HFF-Myc (cell line): ENCODE measurements at places on chromosomes 12 and 14.
A peak's percentile ranks its signal among the peaks of the same experiment; 100 is the strongest.

DNA sequence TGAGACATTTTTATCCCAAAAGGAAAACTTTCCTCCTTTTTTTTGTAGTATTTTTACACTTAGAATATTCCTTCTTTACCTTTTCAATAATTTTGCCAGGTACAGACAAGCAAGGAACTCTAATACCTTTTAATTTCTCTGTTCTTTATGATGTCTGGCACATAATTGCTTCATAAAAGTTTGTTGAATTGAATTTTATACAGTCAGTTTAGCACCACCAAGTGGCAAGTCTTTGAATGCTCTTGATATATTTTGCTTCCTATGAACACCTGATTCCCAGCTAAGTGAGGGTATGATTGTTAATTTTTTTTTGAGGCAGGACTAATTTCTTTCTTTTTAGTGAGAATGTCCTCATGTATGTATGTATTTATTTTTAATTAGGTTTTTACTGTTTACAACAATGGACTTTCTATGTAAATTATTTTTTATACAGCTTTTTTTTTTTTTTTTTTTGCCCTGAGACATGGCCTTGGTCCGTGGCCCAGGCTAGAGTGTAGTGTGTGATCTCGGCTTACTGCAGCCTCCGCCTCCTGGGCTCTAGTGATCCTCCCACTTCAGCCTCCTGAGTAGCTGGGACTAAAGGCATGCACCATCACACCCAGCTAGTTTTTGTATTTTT is 6.9 kb downstream of the TBC1D15 start:
- no peak for DNase-seq

DNA sequence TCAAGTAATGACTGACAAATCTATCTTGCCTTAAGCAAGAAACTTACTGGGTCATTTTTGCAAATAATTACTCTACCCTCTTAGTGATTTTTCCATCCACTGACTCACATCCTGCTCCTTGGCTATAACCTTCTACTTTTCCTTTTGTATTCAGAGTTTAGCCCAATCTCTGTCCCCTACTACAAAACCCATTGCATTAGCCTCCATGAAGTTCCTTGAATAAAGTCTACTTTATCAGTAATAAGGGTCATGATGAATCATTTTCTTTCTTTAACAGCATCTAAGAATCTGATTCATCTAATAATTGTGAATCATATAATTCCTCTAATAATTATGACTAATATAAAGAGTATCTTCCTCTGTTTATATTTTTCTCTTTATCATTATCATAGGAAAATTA is 132.6 kb downstream of the NTS start:
- no peak for DNase-seq

DNA sequence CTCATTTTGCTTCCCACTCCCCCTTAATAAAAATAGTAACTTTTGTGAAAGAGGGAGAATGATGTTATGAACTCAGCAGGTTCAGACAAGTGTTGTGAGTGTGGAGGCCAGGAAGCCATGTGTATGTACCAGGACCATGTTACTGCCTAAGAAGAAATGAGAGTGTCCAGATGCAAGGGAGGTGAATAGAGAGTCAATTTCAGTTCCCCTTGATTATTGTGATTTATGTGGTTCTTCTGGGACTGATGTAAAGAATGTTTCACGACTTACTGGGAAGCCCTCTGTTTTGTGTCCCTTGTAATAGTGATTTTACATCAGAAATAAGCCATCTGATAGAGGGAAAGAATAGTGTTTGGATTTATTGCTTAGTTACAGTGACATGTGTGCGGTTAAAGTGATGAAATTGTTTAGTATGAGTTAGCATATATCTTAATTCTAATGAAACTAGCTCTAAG is 32.5 kb downstream of the FBXO34 start:
- DNase-seq = no peak

DNA sequence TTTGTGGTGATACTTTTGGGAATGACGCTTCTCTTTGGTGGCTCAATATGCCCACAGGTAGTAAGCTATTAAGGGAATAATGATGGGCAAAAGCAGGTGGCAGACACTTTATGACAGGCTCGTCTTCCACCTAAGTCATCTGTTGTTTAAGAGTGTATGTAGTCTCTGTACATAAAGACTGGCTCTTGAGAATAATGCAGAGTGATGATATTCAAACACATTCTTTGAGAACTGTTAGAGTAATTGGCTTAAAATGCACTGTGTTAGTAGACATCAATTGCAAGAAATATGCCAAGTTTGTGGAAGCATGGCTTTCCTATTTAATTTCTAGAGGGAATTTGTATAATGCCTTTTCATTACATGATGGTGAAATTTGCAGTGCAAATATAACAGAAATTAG is 694.8 kb upstream of the MIS18BP1 start:
- DNase-seq = no peak

DNA sequence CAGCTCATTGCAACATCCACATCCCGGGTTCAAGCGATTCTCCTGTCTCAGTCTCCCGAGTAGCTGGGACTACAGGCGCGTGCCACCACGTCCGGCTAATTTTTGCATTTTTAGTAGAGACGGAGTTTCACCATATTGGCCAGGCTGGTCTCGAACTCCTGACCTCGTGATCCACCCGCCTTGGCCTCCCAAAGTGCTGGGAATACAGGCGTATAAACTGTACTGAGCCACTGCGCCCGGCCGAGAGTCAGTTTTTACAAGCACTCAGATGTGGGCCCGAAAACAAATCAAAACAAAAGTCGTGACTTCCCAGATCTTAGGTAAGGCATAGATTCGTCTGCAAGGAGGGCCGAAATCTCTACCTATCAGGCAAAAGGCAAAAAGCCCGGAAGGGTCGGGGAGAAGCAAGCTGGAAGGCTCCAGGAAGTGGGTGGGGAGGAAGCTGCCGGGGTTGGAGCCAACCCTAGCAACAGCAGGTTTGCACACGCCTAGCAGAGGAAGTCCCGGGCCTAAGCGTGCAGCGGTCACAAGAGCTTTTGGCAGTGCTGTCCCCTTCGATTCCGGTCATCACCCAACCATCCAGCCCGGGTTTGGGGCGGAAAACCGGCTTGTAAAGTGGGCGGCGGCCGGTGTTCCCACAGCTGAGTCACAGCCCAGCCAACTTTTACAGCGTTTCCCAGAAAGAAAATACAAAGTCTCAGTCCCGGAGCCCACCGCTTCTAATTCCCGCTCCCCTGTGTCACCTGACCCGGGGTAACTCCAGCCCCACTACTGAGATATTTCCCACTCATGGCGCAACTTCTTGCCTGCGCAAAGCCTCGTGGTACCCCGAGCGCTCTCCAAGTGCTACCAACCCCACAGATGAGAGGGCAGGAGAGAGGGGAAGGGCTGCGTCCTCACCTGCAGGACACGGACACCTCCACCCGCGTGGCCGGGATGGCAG is 583 bp downstream of the CPNE8 start:
- DNase-seq = no peak

- no peak for DNase-seq
Observed at GRCh38 chr12:22250762-22251161, 83.7 kb downstream of the ST8SIA1 start.

DNA sequence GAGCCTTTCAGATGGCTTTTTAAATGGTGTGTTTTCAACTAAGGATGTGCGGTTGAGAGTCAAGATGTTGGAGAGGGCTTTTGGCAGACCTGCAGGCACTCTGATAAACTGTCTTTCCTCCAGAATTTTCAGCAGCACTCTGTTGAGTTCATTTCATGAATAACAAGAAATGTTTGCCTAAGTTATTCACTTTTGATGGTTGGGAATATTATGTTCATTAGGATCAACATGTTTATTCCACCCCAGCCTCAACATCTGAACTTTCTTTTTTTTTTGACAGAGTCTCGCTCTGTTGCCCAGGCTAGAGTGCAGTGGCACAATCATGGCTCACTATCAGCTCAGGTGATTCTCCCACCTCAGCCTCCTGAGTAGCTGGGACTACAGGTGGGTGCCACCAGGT is 68.4 kb downstream of the C12orf75 start:
- DNase-seq = no peak

DNA sequence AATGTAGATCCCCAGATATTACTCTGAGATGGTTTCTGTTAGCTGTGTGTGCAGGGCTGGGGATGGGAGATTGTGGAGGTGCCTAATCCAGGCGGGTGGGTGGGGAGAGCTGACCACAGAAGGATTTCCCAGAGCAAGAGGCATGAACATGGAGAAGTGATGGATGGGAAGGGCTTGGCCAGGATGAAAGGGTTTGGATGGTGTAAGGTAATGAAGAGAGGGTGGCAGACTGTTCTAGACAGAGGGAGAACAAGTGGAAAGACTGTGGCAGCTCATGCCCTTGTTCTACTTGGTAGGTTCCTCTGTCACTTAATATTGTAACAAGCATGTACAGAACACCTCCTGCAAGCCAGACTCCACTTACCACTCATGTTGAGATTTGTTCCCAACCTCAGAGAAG is 187.8 kb downstream of the NPAS3 start:
- no peak for DNase-seq

DNA sequence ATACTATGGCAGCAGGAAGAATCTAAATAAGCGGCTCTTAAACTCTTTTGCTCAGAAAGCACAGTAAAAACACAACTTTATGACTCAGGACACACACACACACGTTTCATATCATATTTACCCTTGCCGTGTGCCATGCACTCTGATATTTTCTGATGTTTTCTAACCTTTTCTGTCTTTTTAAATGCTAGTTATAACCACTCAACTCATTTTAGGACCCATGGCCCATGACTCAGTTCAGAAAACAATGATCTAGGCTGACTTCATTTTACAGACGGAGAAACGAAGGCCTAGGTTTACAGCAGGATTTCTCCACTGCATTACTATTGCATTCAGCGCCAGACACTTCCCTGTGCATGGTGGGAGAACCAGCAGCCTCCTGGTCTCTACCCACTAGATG is 9.1 kb downstream of the VWF start:
- no peak for DNase-seq

DNA sequence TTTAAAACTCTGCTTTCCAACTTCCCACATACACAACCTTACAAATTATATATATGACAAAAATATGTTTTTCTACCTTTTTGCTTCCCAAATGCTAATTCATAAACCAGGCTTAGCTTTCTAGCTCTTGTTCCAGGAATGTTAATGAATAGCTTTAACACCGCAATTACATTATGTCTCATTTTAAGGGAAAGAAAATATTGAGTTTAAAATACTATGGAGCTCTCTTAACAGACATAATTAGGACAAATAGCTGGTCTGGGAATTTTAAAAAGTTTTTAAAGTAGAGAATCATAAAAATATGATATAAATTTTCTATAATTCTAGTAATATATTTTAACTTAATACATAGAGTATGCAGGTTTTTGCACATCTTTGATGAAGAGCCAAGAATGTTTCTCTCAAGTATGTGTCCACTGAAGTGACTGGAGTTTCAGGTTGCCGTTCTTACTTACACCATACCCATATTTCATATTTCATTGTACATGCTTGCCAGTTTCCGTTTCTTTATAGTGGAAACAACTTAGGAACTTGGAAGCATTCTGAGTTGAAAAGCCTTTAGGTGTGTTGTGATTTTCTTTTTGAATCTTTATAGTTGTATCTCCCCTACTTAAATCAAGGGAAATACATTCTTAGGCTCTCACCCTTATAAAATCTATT is 90.6 kb upstream of the SLCO1C1 start:
- no peak for DNase-seq

GRCh38 chr14:68696266-68696665 is 96.6 kb downstream of the ZFP36L1 start:
- DNase-seq = no peak

GRCh38 chr14:54931101-54931500 is 28.5 kb upstream of the GCH1 start:
- no peak for DNase-seq

GRCh38 chr12:105334582-105334981 is 4.1 kb downstream of the C12orf75 start:
- no peak for DNase-seq

DNA sequence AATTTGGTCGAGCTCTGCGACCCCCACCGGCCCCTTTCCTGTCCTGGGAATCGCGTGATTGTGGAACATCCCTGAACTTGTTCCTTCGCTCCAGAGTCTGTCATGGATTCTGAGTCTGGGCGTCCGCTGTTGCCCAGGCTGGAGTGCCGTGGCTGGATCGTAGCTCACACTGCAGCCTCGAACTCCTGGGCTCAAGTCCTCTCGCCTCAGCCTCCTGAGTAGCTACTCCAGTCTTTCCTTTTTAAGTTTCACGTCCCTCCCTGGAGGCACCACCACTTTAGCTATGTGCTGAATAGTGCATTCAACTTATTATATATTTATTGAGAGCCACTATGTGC is 698 bp downstream of the ACOT6 start:
- no peak for DNase-seq

GRCh38 chr14:36604757-36605505 is 22.5 kb upstream of the NKX2-8 start:
- DNase-seq = peak; percentile 45

DNA sequence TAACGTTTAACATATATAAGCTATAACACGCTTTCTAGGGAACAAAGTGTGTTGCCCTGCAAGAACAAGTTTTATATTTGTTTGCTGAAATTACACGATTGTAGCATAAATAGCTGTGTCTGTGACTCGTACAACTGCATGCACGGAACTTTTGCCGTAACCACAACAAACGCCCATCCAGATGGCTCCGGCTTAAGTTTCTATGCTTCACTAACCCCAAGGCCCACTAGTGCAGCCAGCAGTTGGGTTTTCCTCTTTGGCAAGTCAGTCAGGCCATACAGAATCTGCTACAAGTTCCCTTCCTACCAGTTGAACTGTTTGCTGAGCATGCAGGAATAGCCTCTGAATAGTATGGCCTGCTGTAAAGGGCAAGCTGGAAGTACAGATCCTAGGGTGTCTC is 12.1 kb downstream of the CSRP2 start:
- DNase-seq = peak; percentile 78

- no peak for DNase-seq
Observed at GRCh38 chr12:909861-910260, 39.6 kb downstream of the RAD52 start.

DNA sequence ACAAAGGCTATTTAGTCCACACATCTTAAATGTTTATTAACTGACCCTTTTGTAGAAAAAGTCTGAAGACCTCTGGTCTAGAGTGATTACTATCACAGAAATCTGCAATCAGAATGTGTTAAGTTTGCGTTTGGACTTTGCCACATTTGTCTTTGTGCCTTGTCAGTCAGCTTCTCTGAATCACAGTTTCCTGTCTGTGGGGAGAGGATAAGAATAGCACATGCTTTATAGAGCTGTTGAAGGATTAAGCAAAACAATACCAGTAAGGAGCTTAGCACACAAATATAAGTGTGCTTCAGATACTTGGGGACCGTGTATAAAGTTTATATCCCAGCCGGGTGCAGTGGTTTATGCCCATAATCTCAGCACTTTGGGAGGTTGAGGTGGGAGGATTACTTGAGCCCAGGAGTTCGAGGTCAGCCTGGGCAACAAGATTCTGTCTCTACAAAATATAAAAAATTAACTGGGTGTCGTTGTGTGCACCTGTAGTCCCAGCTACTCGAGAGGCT is 63.0 kb upstream of the BTG1 start:
- no peak for DNase-seq
